ENCODE measurements at places on chromosomes 5 and 9.

DNA sequence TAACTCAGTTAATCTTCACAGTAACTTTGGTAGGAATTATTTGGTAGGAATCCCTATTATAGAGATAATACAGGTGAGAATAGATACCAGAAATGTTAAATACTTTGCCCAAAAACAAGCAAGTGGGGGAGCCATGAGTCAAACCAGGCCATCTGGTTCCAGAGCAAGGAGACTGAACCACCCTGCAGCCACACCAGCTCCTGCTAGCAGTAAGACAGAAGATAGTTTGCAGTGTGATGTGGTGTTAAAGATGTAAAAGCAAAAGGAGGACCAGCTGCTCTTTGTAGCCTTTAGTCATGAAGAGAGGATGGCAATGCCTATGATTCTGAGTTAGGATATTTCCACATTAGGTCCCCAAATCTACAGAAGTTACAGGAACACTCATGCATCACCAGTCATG lies 101.4 kb downstream of the PRKACG start:
- no peak for DNase-seq

DNA sequence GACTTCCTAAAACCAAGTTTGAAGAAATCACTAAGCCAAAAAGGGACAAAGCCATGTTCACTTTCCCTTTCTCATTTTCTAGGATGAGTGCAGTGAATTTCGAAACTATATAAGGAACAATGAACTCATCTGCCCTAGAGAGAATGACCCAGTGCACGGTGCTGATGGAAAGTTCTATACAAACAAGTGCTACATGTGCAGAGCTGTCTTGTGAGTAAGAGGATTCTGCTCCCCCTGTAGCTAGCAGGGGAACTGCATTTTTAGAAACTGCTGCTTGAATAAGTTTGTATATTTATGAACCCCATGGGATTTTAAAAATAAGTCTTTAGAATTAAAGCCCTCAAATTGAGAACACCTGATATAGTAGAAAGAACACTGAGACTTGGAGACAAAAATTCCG lies 42.7 kb upstream of the SPINK14 start:
- DNase-seq: no peak

DNA sequence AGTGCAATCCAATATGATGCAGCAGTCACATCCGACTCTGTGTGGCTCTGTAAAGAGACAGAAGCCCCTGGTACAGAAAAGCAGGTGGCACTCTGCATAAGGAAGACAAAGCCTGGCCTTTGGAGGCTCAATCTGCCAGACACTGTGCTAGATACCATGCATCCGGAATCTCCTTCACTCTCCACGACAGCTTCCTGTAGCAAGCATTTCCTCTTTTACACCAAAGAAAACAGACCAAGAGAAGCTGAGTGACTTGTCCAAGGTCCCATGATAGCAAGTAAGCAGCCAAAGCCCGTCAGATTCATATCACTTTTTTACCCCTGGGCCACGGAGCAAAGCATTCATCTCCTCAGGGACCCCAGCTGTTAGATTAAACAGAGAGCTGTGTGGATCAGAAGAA lies 64.2 kb upstream of the SMIM23 start:
- DNase-seq: no peak

DNA sequence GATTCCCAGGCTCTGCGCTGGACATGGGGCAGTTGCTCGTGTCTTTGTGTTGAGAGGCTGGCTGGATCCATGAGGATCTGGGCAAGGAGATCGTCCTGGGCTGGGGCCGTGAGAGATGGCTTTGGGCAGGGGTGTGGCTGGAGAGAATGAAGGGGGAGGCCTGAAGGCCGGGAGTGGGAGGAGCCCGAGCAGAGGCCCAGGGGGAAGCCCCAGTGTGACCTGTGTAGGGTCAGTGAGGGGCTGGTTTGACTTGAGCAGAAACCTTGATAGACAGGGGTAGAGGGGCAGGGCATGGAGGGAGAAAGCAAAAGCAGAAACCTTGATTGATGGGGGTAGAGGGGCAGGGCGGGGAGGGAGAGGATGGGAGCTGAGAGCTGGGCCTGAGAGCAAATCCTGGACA lies 54.4 kb upstream of the ASS1 start:
- no peak for DNase-seq

DNA sequence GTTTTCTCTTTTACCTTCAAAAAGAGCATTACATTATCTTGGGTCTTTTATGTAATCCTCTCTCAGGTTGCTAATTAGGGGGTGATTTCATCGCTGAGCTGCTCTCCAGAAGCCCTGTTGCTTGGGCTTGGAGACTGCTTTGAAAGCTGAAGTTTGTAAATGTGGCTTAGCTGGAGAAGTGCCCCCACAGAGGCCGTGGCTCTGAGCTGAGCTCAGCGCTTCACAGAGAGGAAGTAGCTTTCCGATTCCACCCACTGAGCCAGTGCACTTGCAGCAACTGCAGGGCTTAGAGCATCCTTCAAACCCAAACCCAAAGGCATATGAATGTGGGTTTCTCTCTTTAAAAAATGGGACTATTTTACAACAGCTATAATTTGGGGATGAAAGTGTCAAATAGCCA lies 13.7 kb upstream of the NXNL2 start:
- DNase-seq: no peak

- DNase-seq: no peak
These were observed 42.9 kb downstream of the CDH6 start for GRCh38 chr5:31236339-31236738.

GRCh38 chr5:111511174-111511830 lies 1.0 kb downstream of the STARD4 start:
- DNase-seq: no peak

DNA sequence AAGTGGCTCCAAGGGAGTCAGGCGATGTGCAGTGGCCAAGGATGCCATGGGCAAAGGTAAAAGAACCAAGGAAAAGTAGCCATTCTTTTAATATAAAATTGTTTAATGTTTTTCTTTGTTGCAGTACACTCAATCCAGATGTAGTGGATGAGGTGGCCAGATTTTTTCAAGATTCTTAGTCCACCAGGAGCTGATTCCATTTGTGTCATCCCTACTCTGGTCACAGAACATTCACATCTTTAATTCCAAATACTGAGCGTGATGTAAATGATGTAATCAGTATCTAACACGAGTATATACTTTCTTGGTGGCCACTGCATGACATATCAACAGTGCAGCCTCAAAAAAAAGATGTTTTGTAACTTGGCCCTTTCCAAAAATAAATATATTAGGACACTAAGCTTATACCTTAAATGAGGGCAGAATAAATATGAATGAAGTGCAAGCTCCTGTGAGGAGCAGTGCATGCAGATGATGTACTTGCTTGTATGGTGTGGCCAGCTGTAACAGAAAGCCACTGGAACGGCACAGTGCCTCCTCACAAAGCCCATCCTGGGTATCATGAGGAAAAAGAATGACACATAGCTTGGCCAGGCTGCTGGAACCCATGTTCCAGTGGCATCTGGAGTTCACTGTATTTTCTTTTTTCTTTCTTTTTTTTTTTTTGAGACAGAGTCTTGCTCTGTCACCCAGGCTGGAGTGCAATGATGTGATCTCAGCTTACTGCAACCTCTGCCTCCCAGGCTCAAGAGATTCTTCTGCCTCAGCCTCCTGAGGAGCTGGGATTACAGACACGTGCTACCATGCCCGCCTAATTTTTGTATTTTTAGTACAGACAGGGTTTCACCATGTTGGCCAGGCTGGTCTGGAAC lies 6.5 kb upstream of the SPATA24 start:
- DNase-seq: no peak

DNA sequence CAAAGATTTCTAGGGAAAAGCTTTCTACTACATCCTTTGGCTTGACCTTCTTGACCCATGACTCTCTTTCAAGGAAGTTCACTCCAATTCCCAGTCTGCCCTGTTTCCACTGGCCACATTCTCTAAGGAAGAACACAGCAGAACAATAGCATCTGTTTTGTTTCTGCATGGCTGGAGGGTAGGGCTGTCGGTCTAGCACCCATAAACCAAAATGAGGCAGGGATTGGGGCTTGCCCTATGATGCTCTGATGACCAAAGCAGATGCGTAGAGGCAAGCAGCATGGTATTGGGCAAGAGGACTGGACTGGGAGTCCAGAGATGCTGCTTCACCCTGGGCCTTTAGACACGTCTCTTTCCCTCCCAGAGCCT lies 24.1 kb downstream of the GOLGA2 start:
- no peak for DNase-seq

- DNase-seq: no peak
These were observed 48.6 kb upstream of the TLE1 start for GRCh38 chr9:81737871-81738507.

GRCh38 chr9:121529237-121529987 lies 29.8 kb upstream of the GGTA1 start:
- no peak for DNase-seq

GRCh38 chr9:117074784-117075520 lies 339.9 kb downstream of the ASTN2 start:
- DNase-seq: no peak

DNA sequence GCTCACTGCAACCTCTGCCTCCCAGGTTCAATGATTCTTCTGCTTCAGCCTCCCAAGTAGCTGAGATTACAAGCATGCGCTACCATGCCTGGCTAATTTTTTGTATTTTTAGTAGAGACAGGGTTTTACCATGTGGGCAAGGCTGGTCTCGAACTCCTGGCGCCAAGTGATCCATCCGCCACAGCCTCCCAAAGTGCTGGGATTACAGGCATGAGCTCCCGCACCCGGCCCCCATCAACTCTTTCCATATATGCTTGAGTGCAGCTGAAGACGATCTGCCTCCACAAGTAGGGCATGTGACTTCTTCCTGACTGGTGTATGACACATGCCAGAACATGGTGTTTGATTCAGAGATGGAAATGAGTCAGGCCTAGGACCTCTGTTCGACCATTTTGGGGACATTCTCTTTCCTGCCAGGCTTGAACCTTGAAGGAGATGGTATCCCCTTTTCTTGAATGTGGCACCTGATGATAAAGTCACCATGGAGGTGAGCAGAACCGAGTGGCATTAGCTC lies 7.5 kb upstream of the CNOT6 start:
- DNase-seq: no peak

DNA sequence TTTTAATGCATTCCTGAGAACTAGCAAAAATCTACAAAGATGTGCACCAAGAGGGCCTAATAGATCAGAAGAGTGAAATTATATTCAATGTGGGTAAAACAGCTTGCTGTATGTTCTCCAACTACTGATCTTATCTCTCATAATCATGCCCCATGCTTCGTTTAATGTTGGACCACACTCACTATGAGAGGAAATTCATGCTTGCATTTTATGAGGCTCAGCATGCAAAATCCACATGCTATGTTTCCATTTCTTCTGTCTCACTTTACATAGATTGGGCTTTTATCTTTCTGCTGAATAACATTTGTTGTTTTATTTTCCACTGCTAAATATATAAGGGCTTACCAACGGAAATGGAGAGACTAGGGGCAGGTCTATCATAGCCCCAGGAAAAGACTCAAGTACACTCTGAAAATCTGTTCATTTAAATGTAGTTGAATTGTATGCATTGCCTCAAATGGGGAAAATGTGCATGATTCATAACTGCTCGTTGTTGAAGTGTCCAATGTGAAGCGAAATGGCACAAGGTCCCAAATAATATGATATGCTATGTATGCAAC lies 474.2 kb downstream of the EFNA5 start:
- no peak for DNase-seq

GRCh38 chr9:86337469-86338108 lies 16.6 kb downstream of the TUT7 start:
- DNase-seq: no peak

- DNase-seq: no peak
These were observed 41.6 kb upstream of the ZNF300 start for GRCh38 chr5:150946351-150946905.

DNA sequence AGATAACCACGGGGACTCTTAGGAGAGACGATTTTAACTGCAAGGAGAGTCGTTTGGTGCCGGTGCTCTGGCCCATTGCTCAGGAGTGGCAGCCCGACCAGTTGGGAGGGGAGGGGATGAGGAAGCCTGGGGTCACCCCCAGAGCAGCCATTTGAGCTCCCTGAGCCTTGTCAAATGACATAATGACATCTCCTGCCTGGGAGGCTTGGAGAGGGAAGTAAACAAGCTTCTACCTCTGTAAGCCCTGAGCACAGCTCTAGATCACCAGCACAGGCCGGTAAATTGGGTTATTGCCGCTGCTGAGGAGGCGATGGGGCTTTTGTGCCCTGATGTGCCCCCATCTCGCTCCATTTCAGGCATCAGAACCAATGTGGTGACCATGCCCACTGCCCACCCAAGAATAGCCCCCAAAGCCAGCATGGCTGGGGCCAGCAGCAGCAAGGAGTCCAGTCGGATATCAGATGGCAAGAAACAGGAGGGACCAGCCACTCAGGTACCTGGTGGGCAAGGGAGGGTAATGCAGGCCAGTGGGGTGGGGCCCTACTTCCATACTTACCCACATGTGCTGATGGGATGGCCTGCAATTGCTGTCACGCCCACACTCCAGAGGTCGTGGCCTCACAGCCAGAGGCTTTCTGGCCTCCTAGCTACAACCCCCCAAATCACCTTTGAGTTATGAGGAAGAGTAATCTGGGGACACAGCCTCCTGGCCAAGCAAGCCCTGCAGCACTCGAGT lies 23.0 kb downstream of the CD74 start:
- no peak for DNase-seq

- no peak for DNase-seq
These were observed 541.4 kb upstream of the ZNF462 start for GRCh38 chr9:106321394-106322180.

DNA sequence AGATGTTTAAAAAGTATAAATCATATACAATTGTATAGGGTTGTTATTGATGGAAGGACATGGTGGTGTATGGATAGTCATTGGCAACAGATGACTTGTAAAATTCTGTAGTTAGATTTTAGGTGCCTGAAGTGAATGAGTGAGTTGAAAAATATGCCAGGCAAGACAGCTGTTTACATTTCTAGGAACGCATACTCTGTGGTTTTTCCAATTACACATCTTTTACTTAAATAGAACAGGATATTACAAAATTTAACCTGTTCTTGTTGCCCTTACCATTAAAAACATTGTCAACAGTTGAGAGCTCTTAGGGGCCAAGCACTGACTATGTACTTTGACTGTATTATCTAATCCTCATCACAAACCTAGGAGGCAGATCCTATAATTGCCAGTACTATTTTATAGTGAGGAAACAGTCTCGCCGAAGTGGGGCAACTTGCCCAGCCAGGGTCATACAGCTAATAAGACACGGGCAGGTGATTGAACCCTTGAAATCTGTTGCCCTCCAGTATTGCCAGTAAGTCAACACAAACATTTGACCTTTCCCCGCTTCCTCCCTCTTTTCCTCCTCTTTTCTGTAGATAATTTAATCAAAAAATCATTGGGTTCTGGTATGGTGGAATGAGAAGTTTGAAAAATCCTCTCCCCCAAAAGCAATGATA lies 88.6 kb downstream of the MACROH2A1 start:
- no peak for DNase-seq

- DNase-seq: no peak
These were observed 1030.2 kb downstream of the EFNA5 start for GRCh38 chr5:106640511-106640910.

GRCh38 chr5:58544926-58545325 lies 37.9 kb upstream of the RAB3C start:
- DNase-seq: no peak

GRCh38 chr5:150172556-150172955 lies 6.0 kb downstream of the CDX1 start:
- no peak for DNase-seq

DNA sequence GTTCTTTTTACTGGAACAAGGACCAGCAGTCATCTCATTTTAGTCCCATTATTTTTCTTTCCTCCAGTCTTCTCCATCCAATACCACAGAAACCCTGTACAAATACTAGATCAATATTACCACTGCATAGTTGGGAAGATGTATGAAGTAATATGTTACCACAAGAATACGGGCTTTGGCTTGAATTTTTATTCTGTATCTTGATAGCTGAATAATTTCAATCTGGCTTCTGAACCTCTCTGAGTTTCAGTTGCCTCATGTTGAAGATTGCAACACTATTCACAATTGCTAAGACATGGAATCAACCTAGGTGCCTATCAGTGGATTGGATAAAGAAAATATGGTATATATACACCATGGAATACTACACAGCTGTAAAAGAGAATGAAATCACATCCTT lies 82.9 kb downstream of the SGCD start:
- DNase-seq: no peak
